ENCODE measurements at places on chromosomes 16 and 17.

DNA sequence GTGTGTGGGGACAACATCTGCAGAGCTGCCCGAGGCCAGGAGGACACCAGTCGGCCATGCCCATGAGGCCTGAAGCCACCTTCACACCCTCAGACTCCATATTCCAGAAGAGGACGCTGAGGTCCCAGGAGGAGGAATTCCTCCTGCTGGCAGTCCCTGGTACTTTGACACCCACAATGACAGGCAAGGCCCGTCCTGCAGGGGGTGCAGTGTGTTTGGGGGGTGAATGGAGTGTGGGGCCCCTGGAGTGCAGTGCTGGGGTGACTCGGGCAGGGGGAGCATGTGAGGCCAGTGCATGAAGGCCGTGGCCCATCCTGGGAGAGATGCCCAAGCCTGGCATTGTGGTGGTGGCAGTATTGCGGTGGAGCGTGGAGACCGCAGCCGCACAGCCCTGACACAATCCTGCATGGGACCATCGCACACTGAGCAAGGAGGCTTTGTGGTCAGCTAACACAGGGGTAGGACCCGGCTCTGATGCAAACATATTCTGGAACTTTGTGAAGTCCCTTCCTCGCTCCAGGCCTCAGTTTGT, 52.2 kb downstream of the ZDHHC7 start:
- peak; percentile 49 for DNase-seq

DNA sequence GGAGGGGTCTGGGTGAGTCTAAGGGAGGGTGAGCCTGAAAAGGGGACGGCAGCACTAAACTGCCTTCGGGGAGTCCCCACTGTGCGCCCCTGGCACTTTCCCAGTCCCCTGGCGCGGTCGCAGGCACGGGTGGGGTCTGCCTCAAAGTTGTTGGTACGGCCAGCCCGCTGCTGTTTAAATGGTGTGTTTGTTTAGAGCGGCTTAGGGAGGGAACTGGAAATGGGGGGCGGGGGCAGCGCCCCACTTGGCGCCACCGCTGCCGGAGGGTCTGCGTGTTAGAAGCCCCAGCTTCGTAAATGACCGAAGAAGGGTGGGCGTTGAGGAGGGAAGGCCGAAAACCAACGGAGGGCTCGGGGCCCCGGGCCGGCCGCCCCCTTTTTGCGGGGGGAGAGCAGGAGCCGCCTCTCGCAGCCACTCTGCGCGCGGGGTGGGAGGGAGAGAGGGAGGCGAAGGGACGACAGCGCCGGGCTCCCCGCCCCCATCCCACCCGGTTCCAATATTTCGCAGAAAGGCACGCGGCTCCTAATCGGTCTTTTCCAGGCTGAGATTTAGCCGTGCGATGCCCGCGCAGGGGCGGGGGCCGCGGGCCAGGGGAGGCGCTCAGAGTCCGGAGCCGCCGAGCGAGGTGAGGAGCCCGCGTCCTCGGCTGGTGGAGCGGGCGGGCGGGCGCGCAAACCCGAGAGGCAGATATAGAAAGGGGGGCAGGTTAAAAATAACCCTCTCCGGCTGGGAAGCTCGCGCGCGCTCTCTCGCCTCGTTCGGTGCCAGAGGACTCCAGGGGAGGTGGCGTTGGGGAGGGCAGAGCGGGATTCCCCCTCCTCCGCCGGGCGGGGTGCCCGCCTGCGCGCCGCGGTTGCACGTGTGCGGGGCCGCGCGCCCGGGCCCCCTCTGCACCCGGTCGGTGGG, 54.9 kb downstream of the SREBF1 start:
- peak; percentile 64 for DNase-seq

- peak; percentile 53 for DNase-seq
Measured at GRCh38 chr17:81392909-81393654, 2.2 kb upstream of the BAHCC1 start.

GRCh38 chr17:83024218-83024971, 55.0 kb upstream of the METRNL start:
- DNase-seq = no peak

DNA sequence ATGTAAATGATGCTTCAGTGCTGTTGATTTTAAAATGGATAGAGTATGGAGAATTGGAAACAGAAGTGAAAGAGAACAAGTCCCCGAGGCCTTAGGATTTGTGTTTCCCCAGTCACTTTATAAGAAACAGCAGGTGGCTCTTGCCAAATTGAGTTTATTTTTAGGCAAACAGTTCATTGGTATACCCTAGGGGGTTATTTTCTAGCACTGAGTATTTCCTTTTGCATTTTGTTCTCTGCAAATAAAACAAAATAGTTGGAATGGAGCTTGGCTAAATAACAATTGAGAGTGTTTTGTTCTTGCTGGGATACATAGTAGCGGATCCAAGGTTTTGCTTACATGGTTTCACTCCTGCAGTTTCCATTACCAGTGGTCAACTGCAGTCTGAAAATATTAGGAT, 591.1 kb upstream of the C16orf82 start:
- no peak for DNase-seq

- DNase-seq = no peak
Measured at GRCh38 chr17:75704963-75705875, 16.0 kb upstream of the ITGB4 start.

DNA sequence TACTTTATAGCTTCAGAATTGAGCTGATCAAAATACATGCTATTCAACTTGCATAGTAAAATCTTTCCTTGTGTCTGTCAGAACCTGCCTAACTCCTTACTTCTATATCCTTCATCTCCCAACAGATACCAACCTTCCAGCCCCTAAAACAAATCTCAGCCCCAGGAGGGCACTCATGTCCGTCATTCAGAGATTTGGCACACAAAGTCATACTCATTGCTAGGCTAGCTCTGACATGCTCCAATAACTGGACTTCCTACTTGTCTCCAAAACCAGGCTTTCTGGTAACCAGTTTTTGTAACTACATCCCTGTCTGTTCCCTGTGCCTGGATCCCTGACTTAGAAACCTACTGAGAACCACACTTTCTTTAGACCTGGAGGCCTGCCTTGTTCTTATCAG, 37.5 kb upstream of the DHX40 start:
- no peak for DNase-seq
